ENCODE measurements at places on chromosomes 3 and 15.
A peak's percentile ranks its signal among the peaks of the same experiment; 100 is the strongest.

DNA sequence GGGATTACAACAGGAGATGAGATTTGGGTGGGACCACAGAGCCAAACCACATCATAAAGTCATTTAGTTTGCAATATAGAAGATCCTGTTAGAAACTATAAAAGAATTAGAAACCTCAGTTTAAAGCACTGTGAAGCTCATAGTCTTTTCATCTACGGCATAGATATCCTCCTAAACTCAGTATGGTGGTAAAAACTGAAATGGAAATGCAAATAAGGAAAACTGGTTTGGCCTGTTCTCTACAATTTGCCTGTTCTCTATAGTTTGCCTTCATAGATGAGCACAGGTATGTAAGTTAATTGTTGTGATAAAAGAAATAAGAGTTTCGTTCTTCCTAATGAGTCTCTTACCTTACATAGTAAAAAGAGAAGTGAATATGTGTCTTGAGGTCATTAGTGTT is 331.6 kb upstream of the ARL6 start:
- DNase-seq: no peak

DNA sequence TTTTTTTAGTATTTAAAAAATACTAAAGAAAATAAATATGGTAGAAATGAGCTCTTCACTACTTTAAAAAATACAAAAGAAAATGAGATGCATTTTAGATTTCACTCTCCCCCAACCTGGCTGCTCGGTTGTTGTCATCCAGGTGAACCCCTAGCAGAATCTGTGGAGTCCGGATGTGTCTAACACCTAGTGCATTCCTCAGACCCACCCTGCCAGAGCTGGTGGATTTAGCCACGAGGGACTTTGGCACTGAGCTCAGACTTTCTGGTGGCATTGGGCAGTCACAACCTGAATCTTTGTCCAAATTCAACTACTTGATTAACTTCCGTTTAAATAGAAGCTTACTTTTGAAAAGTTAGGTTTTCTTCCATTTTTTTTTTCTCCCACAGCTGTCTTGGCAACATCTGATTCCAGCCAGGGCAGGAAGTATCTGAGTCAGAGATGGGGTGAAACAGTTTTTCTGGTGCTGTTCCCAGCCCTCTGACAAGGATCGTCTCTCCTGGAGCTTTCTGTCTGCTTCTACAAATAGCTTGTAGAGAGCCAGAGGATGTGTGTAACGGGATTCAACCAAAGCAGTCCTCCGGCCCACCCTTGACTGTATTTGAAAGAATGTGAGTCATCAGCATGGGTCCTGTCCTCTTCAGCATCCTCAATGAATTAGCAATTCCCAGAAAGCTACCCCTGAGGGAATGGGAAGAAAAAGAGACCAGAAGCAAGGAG is 301.8 kb upstream of the MCTP2 start:
- DNase-seq: no peak

DNA sequence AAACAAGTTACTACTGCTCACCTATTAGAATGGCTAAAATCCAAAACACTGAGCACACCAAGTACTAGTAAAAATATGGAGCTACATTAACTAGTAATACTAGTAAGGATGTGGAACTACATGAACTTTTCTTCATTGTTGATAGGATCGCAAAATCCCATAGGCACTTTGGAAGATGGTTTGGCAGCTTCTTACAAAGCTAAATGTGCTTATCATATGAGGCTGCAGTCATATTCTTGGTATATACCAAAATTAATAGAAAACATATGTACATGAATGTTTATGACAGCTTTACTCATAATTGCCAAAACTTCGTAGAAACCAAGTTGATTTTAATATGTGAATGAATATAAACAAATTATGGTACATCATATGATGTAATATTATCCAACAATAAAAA is 366.8 kb upstream of the KCNMB2 start:
- DNase-seq: no peak

GRCh38 chr15:25773248-25773647 is 89.9 kb downstream of the ATP10A start:
- DNase-seq: no peak

DNA sequence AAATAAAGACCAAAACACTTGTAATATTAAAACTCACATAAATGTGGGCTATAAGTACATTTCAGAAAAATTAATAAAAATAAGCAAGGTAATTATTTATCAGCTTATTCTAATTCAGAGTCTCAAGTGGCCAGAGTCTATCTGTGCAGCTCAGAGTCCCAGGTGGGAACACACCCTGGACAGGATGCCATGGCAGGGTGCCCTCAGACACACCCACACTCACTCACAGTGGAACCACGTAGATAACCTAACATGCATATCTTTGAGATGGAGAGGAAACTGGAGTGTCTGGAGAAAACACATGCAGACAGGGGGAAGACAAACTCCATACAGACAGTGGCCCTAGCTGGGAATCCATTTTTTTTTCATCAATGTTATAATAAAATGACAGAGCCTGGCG is 37.2 kb downstream of the FSIP1 start:
- DNase-seq: no peak

- no peak for DNase-seq
Observed at GRCh38 chr15:40028853-40029252, 10.1 kb downstream of the SRP14 start.

DNA sequence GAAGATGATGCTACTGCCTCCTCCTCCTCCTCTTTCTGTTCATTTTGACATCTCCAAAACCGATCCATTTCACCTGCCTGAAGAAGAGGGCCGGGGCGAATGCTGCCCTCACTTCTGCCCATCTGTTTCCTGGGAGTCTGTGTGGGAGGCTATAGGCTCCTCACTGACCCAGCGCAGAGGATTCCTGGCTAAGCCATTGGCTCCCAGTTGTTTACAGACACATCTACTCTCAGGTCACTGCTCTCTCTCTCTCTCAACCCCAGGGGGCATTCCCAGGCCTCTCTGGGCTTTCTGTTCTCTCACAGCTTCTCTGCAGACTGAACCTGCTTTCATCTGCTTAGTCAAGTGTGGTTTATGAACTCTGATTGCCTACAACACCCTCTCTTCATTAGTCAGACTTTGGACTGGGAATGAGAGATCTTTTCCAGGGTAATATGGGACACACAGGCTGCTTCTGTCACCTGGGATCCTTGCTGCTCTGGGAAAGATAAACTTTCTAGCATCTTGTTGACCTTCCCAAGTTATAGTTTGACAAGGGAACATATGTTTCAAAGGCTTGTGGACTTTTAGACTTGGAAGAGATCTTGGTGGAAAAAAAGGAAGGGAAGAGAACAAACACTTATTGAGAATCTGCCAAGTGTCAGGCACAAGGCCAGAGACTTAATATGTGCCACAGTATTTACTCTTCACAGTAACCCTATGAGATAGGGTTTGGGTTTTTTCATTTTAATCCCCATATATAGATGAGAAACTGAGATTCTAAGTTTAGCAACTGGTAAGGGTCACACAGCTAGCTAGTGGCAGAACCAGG is 30.2 kb upstream of the USP3 start:
- DNase-seq: no peak

GRCh38 chr3:186004209-186004608 is 66.4 kb upstream of the TRA2B start:
- DNase-seq: no peak

- DNase-seq: no peak
Observed at GRCh38 chr3:183324083-183324482, 71.0 kb downstream of the B3GNT5 start.

- no peak for DNase-seq
Observed at GRCh38 chr3:95586754-95587153, 1227.6 kb upstream of the EPHA6 start.

- no peak for DNase-seq
Observed at GRCh38 chr3:71047616-71048531, 535.7 kb downstream of the FOXP1 start.

- no peak for DNase-seq
Observed at GRCh38 chr3:11913316-11913715, 66.6 kb upstream of the TAMM41 start.

- no peak for DNase-seq
Observed at GRCh38 chr3:133763797-133764683, 17.8 kb downstream of the TF start.

- no peak for DNase-seq
Observed at GRCh38 chr3:124322966-124323365, 331.0 kb upstream of the ROPN1 start.

DNA sequence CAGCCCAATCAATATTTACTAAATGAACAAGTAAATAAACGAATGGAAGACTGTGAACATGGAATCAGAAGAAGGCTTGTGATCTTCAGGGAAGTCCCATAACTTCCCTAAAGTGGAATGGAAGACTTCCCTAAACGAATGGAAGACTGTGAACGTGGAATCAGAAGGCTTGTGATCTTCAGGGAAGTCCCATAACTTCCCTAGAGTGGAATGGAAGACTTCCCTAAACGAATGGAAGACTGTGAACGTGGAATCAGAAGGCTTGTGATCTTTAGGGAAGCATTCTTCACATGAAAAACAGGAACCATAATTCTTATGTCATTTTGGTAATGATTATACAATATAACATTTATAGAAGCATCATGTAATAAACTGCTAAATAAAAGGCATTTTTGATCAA is 38.8 kb downstream of the EOGT start:
- DNase-seq: no peak

- no peak for DNase-seq
Observed at GRCh38 chr15:73321496-73322450, 47.0 kb downstream of the HCN4 start.

DNA sequence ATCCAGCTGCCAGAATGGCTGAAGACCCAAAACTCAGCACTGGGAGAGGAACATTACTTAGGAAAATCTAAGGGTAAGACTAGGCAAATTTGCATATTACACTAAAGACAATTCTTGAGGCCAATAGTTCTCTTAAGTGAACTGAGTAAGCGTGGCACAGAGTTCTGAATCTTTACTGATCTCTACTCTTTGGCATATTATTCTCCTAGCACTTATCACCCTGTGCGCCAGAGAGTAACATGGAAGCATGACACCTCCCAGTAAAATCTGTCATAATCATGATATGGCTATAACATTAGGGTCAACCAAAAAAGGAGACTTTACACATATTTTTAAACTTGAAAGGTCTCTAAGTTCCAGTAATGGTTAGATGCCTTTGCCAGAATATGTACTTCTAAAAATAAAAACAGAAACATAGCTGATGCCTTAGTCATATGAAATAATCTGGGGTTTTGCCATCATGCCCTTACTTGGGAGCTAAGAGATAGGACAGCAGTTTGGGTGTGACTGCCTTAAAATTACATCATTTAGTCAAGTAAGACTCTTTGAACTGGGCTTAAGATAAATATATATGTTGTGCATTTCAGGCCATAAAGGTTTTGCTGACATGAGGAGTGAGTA is 290.5 kb downstream of the PLCL2 start:
- no peak for DNase-seq

GRCh38 chr3:126451511-126451910 is 24.2 kb downstream of the ZXDC start:
- no peak for DNase-seq

- no peak for DNase-seq
Observed at GRCh38 chr3:138114988-138115971, at the start of gene DZIP1L. TSS of gene DZIP1L (minus strand) at chr3:138115608. CDS start at chr3:138103971, 11,637 bp downstream.

DNA sequence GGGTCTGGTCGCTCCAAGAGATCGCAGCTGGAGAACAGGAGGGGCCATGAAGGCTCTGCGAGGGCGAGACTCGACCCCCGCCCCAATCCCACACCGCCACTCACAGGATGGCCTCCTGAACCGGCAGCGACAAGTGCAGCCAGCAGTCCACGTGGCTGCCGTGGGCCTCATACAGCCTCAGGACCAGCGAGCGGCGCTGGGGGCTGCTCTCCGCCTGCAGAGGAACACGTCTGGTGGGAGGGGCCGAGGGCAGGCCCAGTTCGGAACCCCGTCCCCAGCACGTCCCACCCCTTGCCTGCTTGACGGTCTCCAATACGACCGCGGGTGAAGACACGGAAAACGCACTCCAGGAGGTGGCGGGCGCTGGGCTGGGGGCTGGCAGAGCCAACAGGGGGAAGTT is 9.2 kb downstream of the NEIL1 start:
- DNase-seq: no peak

DNA sequence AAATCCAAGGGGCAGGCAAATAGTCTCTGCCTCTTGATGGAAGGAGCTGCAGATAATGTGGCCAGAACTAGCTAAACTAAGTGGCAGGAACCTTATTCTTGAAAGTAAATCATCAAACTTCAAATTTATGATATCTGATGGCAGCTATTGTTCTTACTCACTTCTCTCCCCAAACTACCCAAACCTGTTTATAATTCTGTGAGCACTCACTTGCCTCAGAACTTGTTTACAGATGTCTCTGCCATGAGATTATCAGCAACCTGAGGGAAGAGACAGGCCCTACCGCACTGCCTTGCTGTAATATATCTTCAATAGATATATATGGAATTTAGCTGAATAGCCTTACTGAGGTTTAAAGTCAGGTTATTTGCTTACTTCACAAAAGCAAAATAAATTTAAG is 2.2 kb upstream of the B3GALNT1 start:
- no peak for DNase-seq

- DNase-seq: no peak
Observed at GRCh38 chr3:149528340-149528650, 53.8 kb downstream of the TM4SF4 start.

- peak; percentile 25 for DNase-seq
Observed at GRCh38 chr15:43212299-43212698, 8.5 kb downstream of the EPB42 start.

GRCh38 chr3:10408680-10409079 is 87.8 kb upstream of the SEC13 start:
- DNase-seq: no peak

- DNase-seq: no peak
Observed at GRCh38 chr15:74252291-74252690, 16.2 kb downstream of the CCDC33 start.

- no peak for DNase-seq
Observed at GRCh38 chr3:63624941-63625560, 27.4 kb upstream of the SNTN start.

DNA sequence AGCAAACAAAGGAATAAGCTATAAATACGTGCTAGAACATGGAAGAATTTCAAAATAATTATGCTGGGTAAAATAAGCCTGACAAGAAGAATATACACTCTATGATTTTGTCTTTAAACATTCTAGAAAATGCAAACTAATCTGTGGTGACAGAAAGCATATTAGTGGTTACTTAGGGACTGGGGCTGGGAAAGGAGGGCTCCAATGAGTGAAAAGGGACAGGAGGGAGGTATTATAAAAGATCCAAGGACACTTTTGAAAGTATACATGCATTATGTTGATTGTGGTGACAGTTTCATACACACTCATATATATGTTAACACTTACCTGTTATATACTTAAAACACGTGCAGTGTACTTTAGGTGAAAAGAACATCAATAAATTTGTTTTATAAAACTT is 23.0 kb downstream of the MYH15 start:
- DNase-seq: no peak

DNA sequence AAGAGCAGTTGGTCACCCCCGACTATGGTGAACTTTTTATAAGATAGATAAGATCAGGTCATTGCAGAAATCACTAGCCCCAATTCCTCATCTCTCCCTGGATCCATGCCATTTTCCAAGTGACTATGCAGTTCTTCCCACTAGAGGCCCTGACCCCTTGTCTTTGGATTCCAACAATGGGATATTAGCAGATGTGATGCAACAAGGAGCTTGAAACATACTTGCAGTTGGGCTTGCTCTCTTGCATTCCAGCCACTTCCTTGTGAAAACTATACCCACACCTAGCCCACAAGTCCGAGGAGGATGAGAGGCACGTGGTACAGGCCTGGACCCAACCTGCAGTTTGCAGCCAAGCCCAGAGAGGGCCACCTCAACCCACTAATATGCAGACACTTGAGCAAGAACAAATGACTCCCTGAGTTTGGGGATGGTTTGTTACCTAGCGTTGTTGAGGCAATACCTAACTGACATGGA is 60.6 kb downstream of the SUCLG2 start:
- DNase-seq: no peak

- DNase-seq: no peak
Observed at GRCh38 chr15:57914350-57915055, 151.0 kb downstream of the ALDH1A2 start.

- no peak for DNase-seq
Observed at GRCh38 chr3:84727616-84728015, 231.2 kb upstream of the CADM2 start.
